Central memory CD8-positive, alpha-beta T cell (primary cell): ENCODE measurements at places on chromosomes 11 and 22.

- no peak overlapping the region for H3K27ac ChIP-seq
- H3K4me3 ChIP-seq: no peak overlapping the region
- peaks cover 5% of the 10 kb centered on the region for H3K4me1 ChIP-seq
- H3K27me3 ChIP-seq: peaks cover 18% of the 10 kb centered on the region
- no peaks in the 10 kb centered on the region for H3K36me3 ChIP-seq
Observed at GRCh38 chr22:46442217-46442853, 95.1 kb downstream of the CELSR1 start.

GRCh38 chr22:38868286-38868721 lies 3.7 kb downstream of the CBX6 start:
- DNase-seq: no peak
- no peaks in the 10 kb centered on the region for H3K27me3 ChIP-seq

- no peak overlapping the region for H3K27ac ChIP-seq
- H3K36me3 ChIP-seq: no peaks in the 10 kb centered on the region
- no peak overlapping the region for H3K4me3 ChIP-seq
- no peak for DNase-seq
- H3K4me1 ChIP-seq: no peaks in the 10 kb centered on the region
Observed at GRCh38 chr11:84300092-84300491, 1013.9 kb upstream of the CCDC90B start.

DNA sequence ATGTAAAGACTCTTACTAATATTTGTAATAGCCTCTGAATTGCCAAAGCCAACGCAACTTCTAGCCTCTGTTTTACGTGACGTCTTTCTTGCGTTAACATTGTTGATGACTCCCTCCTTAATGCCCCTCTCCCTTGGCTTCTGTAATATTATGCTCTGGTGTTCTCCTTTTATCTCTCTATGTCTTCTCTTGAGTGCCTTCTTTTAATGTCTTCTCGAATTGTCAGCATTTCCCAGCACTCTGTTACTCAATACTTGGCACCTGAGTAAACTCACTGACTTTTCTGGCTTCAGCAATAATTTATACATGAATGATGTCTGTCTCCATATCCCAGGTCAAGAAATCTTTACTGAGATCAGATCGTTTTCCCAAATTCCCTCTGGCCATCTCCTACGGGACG lies 68.5 kb upstream of the DDI1 start:
- no peak overlapping the region for H3K4me3 ChIP-seq
- H3K4me1 ChIP-seq: no peaks in the 10 kb centered on the region
- no peak for DNase-seq
- H3K36me3 ChIP-seq: peaks cover 3% of the 10 kb centered on the region
